ENCODE measurements at places on chromosomes 6 and 20.

GRCh38 chr6:17130786-17131185 lies 28.9 kb downstream of the STMND1 start:
- DNase-seq: peak; percentile 39

- no peak for DNase-seq
Observed at GRCh38 chr20:32296819-32297420, 19.5 kb downstream of the KIF3B start.

DNA sequence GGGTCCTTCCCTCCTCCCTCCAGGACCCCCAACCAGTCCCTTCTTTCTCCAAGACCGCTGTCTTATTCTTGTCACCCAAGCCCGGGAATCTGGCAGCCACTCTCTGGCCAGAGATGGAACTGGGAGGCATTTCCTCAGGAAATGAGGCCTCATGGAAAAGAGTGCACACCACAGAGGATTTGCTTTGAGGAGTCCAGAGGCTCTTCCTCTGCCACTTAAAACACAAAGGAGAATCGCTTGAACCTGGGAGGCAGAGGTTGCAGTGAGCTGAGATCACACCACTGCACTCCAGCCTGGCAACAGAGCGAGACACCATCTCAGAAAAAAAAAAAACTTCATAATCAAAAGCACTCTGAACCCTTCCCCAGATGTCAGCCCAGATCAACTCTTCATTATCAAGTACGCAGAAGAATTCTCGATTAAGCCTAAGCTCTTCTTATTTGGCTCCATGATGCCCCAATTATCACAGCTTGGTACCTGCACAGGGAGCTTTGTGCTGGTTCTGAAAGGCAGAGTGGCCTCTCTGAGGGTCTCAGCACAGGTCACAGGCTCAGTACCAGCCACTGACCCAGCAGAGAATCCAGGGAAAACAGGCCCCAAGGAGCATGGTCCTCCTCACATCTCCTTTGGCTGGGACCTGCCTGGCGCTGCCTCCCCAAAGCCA lies 82.9 kb upstream of the MAFB start:
- no peak for DNase-seq

DNA sequence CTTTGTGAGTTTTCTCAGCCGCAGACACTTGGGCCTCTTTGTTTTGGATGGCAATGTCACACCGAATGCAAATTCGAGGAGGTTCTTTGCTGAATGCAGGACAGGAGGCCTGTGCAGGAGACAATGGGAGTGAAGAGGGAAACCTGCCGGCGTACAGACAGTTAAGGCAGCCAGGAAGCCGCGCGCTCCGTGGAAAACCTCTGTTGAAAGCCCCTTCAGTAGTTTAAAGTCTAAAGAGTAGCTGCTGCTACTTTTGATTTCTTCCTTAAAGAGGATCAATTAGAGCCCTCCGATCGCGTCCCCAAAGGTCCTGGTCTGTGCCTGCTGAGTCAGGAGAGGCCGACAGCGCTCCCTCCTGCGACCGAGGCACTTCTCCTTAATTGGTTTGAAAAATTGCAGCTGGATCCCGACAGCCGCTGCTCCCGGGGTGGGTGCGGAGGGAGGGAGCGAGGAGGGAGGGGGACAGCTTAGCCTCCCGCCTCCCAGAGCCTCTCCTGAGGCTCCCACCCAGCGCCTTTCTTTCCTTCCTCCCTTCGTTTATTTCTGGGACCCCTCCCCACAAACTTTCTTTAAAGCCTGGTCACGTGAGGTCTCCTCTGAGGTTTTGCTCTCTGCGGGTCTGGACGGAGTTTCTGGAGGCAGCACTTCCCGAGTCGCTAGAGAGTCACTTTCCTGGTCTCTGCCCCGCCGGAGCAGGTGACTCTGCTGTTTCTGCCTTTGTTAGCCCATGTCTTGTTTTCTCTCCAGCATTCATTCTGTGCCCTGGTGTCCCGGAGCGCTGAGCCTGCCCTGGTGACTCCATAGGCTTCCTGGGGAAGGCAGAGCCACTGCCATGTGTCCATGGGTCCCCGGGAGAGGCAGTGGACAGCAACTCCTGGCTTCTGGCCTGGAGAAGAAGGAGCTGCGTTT lies 22.3 kb upstream of the RPP40 start:
- DNase-seq: peak; percentile 64

DNA sequence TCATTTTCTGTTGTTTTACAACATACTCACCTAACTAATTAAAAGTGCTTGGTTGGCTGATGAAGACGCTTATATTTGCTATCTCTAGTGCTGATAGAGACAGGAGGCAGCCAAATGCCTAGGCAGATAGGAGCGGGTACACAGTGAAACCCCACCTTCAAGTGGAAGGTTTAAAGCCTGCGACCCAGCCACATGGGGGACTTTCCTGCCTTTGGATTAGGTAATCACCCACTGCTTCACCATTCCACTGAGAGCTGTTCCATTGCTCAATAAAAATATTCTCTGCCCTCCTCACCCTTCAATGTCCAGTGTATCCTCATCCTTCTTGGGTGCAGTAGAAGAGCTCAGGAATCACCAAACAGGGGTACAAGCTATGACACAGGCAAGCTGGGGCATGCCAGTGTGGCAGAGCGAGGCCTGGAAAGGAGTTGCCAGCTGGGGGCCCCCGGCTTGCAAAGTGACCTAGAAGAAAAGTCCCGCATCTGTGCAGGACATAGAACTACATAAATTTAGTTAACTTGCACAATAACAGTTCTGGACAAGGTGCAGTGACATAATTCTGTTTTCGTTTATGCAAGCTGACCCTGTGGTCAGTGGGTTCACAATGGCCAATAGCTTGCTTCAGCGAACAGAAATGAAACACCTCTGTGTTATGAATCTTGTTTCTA lies 112.0 kb upstream of the MLIP start:
- DNase-seq: no peak

GRCh38 chr6:155126727-155127439 lies 131.8 kb downstream of the TIAM2 start:
- peak; percentile 56 for DNase-seq

DNA sequence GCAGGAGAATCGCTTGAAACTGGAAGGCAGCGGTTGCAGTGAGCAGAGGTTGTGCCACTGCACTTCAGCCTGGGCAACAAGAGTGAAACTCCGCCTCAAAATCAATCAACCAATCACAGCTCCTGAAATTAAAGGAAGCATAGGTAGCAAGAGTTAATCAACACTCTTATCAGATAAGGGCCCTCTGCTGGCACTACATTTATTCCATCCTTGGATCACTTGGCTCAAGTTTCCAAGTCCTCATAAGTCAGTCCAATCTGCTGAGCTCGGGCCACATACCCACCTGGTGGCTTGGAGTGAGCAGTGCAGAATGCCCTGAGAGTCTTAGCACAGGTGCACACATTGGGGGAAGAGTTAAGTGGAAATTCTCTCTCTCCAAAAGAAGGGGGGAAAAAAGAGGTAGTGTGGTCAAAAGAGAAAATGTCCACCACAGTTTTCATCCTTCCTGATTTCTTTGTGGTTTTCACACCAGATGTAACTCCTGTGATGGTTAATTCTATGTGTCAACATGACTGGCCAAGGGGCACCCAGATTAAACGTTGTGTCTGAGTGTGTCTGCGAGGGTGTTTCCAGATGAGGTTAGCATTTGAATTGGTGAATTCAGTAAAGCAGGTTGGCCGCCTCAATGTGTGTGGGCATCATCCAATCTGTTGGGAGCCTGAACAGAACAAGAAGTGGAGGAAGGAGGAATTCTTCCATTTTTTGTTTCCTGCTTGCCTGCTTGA lies 14.2 kb upstream of the FAM8A1 start:
- DNase-seq: peak; percentile 51

DNA sequence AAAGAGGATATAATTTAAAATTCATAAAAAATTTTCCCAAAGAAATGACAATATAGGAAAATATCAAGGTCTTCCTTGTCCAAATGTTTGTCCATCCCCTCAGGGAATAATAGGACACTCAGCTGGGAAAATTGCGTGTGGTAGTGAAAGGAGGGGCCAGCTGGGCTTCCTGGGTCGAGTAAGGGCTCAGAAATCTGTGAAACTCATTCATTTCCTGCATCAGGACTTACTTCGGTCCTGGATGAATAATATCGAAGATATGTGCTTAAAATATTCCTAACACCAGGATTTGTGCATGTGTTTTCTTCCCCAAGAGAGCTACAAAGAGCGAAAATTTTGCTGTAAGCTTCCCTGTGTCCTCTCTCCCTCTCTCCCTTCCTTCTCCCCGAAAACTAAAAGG lies 118.2 kb upstream of the GJE1 start:
- no peak for DNase-seq

DNA sequence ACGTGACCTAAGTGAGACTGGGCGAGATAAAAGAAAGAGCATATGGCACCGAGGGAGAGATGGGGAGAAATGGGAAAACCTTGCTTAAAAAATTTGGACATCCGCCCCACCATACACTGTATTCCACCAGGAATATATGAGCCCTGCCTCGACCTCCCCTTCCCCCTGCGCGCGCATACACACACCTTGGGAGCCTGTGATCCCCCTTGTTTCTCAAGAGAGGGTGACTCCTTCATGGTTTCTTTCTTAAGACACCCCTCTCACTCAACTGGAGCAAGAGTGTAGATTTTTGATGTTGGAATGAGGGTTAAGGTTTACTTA lies 480 bp downstream of the ABCF1 start:
- DNase-seq: no peak

- peak; percentile 9 for DNase-seq
Observed at GRCh38 chr6:157227202-157228166, 95.8 kb downstream of the TMEM242 start.

DNA sequence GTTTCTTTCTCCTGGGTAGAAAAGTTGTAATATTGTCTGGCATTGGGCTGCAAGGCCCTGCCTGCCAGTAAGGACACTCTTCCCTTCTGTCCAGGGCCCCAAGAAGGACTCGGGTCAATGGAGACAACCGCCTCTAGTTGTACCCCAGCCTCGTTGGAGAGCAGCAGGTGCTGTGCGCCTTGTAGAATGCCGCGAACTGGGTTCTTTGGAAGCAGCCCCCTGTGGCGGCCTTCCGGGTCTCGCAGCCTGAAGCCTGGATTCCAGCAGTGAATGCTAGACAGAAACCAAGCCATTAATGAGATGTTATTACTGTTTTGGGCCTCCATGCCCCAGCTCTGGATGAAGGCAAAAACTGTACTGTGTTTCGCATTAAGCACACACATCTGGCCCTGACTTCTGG lies 37.0 kb downstream of the PLCG1 start:
- no peak for DNase-seq

GRCh38 chr6:144211160-144211559 lies 60.8 kb downstream of the STX11 start:
- DNase-seq: no peak

DNA sequence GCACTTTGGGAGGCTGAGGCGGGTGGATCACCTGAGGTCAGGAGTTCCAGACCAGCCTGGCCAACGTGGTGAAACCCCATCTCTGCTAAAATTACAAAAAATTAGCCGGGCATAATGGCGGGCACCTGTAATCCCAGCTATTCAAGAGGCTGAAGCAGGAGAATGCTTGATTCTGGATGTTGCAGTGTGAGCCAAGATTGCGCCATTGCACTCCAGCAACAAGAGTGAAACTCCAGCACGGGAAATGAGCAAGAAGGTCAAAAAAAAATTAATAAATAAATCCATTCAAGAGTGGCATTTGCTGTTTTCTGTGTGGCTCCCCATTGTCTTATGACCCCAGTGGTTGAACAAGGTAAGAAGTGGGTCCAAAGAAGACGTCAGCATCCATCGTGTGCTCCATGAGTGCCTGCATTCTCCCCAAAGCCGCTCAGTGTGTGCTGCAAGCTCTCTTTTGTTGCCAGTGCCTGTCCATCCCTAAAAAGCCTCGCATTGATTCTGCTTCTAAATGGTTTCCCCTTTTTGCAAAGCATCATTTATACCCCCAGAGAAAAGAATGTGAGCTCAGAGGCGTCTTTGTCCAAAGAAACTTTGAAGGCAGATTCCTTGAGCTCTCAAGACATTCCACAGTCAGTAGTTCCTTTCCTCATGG lies 38.8 kb upstream of the MAP3K4 start:
- DNase-seq: peak; percentile 31

DNA sequence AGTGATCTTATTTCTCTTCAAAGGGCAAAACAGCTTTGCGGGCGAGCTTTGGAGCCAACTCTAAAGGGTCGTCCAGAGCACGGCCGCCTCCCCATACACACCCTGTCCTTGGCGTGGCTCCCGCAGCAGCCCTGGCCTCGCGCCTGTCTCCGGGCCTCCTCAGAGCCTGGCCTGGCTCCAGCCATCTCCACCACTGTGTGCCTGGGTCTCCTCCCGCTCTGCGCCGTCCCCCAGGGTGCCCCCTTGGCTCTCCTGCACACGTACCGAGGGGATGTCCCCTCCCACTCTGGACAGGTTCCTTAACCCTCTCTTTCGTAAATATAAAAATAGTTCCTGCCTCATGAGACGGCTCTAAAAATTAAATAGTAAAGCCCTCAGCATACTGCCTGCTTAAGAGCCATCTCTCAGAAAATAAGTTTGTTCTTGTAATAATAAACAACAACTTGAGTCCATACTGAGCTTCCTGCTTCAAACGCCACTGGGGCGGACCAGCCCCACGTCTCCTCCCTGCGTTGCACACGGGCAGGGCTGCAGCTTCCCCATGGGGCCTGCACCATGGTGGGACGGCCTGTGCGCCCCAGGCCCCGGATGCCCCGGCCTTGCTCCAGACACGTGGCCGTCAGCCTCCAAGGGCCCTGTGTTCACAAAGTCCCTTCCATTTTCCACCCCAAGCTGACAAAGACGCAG lies 226.2 kb downstream of the TTLL2 start:
- DNase-seq: no peak

DNA sequence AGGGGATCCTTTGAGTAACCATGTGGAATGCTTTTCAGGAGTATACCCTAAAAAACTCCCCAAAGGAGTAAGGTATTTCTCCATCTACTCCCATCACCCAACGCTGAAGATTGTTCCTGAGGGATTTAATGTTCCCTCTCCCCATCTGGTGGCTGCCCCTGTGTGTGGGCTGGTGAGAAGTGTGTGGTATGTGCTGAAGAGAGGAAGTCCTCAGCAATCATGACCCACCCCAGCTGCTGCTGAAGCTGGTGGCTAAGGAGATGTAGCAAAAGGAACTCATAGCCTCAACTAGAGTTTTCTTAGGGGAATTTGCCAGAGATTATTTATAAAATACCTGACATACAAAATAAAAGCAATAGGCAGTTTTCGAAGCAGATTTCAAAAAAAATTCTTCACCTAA lies 114.3 kb upstream of the JAG1 start:
- no peak for DNase-seq

GRCh38 chr6:1931817-1932216 lies 313.6 kb downstream of the GMDS start:
- no peak for DNase-seq

GRCh38 chr6:169950558-169950957 lies 199.1 kb downstream of the ERMARD start:
- DNase-seq: peak; percentile 22

DNA sequence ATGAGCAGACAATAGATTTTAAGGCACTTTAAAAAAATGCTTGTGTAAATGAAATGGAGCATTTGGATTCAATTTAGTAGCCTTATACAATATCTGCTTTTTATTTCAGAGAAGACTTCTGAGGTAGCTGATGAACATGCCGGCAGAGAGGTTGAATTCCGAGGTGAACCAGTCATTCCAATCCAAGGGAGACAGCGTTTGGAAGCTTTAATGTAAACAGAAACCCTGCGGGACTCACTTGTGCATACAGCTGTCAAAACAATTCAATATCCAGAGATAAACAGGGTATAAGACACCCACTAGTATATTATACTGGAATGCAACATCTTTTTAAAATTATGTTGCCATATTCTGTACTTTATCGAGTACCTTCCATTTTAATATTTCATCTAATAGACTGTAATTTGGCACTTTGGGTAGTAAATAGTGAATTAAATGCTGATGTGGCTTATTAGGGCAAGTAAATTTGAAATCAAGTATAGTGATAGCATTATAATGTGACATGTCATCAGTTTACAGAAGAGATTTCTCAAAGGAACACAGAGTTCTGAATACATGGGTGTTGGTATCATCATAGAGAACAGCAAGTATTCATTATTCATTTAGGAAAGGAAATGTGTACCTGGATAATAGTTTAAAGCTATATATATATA lies 347.7 kb downstream of the PRKN start:
- DNase-seq: no peak

GRCh38 chr6:154567695-154568220 lies 57.3 kb upstream of the CNKSR3 start:
- no peak for DNase-seq
